ENCODE measurements at places on chromosomes 7 and 10.
A peak's percentile ranks its signal among the peaks of the same experiment; 100 is the strongest.

DNA sequence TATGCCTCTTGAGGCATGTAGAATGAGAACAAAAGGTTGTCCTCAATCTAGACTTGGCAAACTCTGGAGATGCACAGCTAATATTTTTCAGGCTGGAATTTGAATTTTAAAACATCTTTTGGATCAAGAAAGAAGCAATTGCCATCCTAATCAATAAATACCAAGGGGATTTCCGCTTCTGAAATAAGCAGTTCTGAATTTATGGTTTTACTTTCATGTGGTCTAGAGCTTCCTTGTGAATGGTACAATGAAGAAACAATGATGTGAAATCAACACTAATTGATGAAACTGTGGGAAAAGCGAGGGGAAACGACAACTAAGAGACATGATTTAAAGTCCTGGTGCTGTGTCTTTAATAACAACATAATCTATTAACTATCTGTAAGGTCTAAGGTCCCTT, 1202.7 kb downstream of the SORCS3 start:
- no peak overlapping the region for H3K4me3 ChIP-seq
- H3K4me1 ChIP-seq = no peaks in the 10 kb centered on the region
- no peaks in the 10 kb centered on the region for H3K36me3 ChIP-seq
- H3K27ac ChIP-seq = no peak overlapping the region

DNA sequence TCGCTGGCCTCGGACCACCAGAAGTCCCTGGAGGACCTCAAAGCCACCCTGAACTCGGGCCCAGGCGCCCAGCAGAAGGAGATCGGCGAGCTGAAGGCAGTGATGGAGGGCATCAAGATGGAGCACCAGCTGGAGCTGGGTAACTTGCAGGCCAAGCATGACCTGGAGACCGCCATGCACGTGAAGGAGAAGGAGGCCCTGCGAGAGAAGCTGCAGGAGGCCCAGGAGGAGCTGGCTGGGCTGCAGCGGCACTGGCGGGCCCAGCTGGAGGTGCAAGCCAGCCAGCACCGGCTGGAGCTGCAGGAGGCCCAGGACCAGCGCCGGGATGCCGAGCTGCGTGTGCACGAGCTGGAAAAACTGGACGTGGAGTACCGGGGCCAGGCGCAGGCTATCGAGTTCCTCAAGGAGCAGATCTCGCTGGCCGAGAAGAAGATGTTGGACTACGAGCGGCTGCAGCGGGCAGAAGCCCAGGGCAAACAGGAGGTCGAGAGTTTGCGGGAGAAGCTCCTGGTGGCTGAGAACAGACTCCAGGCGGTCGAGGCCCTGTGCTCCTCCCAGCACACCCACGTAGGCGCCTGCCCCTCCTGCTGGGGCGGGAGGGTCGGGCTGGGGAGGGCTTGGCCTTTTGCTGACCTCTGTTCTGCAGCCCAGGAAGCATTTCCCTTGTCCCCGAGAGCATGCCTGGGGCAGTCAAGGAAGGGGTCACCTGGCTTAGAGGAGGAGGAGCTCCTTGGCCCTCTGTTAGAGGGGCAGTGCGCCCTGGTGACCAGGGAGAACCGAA, 77.3 kb upstream of the GTF2IRD1 start:
- H3K4me1 ChIP-seq = no peaks in the 10 kb centered on the region
- no peaks in the 10 kb centered on the region for H3K27me3 ChIP-seq
- peaks cover 46% of the 10 kb centered on the region for H3K36me3 ChIP-seq
- H3K27ac ChIP-seq = no peak overlapping the region
- no peak overlapping the region for H3K4me3 ChIP-seq

DNA sequence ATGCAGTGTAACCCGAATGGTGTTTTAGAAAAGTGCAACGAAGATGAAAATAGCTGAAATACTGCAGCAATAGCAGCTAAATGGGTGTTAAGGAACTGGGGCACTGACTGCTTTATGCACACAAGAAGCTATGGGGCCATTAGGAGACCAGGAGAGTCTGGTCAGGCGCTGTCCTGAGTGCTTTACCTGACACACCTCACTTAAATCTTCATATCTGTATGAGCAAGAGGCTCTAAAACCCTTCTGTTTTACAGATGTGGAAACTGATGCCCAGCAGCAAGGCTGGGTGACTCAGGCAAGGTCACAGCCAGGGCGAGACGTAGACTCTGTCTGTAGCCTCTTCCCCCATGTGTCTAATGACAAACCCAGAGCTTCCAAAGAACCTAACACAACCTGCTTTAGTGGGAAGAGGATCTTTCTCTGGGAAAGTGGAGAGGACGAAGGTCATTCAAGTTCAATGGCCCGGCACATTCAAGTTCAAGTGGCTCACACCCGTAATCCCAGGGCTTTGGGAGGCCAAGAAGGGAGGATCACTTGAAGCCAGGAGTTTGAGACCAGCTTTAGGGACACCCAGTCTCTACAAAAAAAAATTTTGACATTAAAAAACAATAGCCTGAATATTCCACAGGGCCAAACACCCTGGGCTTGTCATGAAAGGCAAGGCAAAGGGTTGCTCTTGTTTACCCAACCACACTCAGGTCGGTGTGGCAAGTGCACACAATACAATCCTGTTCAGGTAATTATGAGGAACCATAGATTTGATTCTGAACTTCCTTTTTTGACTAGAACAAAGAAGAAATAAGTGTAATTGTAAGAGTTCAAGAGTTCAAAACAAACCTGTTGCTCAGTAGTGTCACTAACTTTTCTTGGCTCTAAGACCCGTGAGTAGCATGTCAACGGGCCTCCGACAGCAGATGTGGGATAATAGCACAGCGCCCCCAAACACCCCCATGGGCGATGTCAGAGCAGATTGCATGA, 53.7 kb upstream of the KLF6 start:
- H3K4me3 ChIP-seq = no peak overlapping the region
- no peaks in the 10 kb centered on the region for H3K27me3 ChIP-seq
- DNase-seq = no peak
- no peak overlapping the region for H3K27ac ChIP-seq
- H3K4me1 ChIP-seq = peaks cover 8% of the 10 kb centered on the region

GRCh38 chr10:86263907-86264306, 102.7 kb downstream of the GRID1 start:
- DNase-seq = no peak
- H3K27ac ChIP-seq = no peak overlapping the region
- no peak overlapping the region for H3K4me3 ChIP-seq
- no peaks in the 10 kb centered on the region for H3K36me3 ChIP-seq

DNA sequence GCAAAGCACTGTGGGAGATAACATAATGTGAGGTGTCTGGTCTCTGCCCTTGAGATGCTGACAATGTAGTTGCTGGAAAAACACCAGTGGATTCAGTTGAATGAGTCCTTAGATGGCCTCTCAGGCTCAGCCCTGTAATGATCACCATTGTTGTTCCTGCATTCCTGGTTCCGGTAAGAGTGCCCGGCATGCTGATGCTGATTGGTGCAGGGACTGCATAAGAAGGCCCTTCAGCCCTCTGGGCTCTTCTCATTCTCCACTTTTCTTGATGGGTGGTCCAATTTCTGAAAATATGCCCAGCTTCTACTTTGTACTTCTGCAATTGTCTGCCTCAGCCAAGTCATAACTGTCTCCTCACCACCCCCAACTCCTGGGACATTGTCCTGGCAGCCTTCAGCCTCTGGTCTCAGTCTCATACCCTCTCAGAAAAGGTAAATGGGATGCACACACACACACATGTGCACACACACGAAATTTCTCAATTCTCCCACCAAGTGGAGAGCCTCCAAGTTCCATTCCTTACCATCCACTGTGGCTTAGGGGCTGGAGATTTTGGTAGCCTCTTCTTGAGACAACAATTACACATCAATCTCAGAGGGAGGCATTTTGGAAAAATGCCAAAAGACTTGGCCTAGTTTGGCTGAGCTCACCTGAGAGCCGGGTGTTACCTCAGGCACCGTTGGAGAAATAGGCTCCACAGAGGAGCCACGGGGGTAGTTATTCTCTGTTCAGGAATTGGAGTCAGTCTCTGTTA, 314.9 kb downstream of the RPS24 start:
- no peaks in the 10 kb centered on the region for H3K27me3 ChIP-seq
- no peak overlapping the region for H3K27ac ChIP-seq
- no peak for DNase-seq
- peaks cover 2% of the 10 kb centered on the region for H3K4me1 ChIP-seq
- no peak overlapping the region for H3K4me3 ChIP-seq

DNA sequence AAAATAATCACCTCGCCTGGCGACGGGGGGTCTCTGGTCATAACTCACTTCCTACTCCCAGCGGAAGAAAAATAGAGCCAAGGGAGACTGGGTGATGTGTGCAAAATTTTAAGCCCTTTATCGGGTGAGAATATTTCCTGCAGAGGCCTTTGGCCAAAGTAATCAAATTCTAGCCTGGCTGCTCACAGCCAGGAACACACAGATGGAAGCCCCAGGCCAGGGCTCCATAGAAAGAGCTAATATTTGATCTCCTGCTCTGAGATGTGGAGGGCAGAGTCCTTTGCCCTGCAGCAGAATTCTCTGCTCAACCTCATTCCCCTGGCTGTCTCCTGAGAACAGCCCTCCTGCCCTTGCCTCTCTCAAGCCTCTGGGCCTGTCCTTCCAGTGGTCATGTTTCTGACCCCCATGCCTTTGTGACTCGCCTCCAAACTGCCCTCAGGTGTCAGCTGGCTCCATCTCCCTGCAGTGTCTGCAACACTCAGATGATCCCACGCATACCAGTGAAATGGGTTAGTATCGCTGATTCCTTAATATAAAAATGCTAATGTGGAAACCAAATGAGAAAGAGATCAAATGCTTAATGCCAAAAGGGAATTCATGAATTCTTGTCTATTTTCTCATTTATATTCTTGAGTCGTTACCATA, 34.5 kb downstream of the FRMD4A start:
- H3K4me1 ChIP-seq = no peaks in the 10 kb centered on the region
- no peak overlapping the region for H3K27ac ChIP-seq
- no peaks in the 10 kb centered on the region for H3K27me3 ChIP-seq
- no peak overlapping the region for H3K4me3 ChIP-seq
- no peaks in the 10 kb centered on the region for H3K36me3 ChIP-seq

DNA sequence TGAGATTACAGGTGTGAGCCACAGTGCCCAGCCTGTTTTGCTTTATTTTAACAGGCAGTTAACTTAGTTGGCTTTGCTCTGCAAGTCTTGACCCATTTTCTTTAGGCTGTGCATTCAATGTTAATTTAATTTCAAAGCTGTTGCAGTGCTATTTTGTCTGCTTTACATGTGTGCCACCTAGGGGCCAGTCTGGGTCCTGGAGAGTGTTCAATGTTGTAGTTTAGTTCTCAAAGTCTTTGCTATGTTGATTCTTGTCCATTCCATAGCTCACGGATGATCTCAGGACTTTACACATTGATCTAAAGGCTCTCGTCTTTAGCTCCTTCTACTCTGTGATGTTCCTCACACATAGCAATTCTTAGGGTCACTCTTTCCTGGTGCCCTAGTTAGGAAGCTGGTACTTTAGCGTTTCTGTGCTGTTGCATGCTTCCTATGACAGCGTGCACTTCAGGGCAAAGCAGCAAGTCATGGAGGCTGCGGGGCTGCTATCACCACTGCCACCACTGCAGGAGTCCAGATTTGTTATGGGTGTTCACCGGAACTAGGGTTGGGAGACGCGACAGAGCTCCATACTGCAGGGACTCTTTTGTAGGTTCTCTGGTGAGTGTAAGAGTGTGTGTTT, 16.4 kb upstream of the ABCA13 start:
- no peaks in the 10 kb centered on the region for H3K4me1 ChIP-seq
- DNase-seq = peak; percentile 10
- H3K27ac ChIP-seq = no peak overlapping the region
- H3K36me3 ChIP-seq = no peaks in the 10 kb centered on the region
- no peak overlapping the region for H3K4me3 ChIP-seq
- no peaks in the 10 kb centered on the region for H3K27me3 ChIP-seq

DNA sequence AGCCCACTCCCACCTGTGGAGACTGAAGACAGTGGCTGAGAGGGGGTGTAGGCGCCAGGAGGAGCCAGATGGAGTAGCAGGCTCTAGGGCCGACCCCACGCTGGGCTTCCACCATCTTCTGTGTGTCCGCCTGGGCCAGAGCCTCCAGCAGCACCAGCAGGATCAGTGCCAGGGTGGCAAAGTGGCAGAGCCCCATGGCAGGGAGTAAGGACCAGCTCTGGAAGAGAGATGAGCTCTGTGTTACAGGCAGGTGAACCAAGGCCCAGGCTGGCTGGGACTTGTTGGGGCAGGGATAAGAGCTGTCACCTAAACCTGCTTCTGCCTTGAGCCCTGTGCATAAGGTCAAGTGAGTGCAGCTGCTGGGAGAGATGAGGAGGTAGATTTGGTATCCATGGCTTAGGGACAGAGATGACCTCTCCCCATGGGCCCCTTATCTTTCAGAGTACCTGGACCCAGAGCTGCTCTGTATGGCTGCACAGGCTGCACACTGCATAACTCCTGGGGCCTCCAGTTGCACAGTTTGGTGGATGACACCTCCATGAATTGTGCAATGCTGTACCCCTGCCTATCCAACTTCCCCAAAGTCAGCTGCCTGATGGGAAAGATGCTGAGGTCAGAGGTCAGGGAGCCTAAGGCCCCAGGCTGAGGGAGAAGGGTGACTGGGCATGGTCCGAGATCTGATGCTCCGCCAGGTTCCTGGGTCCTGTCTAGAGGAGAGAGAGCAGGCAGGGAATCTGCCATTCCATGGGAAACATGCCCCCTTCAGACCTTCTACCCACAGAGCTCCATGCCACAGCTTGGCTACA, 7.4 kb upstream of the SAMD8 start:
- H3K27ac ChIP-seq = no peak overlapping the region
- H3K4me3 ChIP-seq = no peak overlapping the region
- DNase-seq = no peak
- no peaks in the 10 kb centered on the region for H3K27me3 ChIP-seq

- H3K27ac ChIP-seq = no peak overlapping the region
- no peaks in the 10 kb centered on the region for H3K36me3 ChIP-seq
- no peaks in the 10 kb centered on the region for H3K27me3 ChIP-seq
- H3K4me3 ChIP-seq = no peak overlapping the region
- no peaks in the 10 kb centered on the region for H3K4me1 ChIP-seq
Measured at GRCh38 chr7:86925221-86925620, 134.2 kb downstream of the ELAPOR2 start.

DNA sequence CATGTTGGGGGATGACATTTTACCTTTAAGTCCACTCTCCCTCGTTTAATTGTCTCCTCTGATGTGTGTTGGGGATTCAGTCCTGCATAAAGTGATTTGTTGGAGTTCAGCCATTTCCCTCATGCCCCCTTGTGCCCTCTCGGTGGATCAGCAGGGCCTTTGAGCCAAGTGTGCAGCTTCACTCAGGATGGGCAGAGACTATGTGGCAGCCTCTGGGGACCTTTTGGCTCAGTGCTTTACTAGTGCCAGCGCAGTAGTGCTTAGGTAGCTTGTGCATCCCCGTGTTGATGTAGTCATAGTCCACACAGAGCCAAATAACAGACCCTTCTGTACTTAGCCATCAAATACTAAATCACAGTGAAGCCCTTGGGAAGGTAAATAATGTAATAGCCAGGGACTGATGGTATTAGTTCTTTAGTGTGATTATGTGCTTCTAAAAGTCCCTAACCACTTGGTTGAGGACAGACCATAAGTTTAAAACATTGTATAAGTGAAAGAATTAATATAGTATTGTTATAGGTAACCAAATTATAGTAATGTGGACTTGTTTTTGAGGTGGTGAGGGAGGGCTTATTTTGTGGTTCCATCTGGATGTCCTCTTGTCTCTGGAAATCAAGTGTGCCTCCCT, 11.4 kb downstream of the BUB3 start:
- no peak overlapping the region for H3K27ac ChIP-seq
- peak; percentile 4 for DNase-seq
- H3K4me3 ChIP-seq = no peak overlapping the region

GRCh38 chr10:71647526-71648253, 71.9 kb downstream of the C10orf105 start:
- no peak for DNase-seq
- H3K27ac ChIP-seq = no peak overlapping the region

GRCh38 chr7:70458745-70459144, 673.2 kb upstream of the GALNT17 start:
- no peaks in the 10 kb centered on the region for H3K27me3 ChIP-seq
- no peaks in the 10 kb centered on the region for H3K4me1 ChIP-seq
- H3K27ac ChIP-seq = no peak overlapping the region
- no peak for DNase-seq
- H3K36me3 ChIP-seq = no peaks in the 10 kb centered on the region

Measured in common myeloid progenitor, CD34-positive (primary cell).